Lower lobe of right lung (tissue), 2 donors: ENCODE measurements at places on chromosomes 5 and 9. TPM values are rescaled to one million over a fixed set of nuclear protein-coding genes. Genes with fewer than 3 reads are reported as not detected.

- DNase-seq = no peak
These were observed 1867.3 kb downstream of the EFNA5 start for GRCh38 chr5:105803431-105803830.

- DNase-seq = no peak
These were observed 72.4 kb upstream of the MEF2C start for GRCh38 chr5:88955403-88955802.

DNA sequence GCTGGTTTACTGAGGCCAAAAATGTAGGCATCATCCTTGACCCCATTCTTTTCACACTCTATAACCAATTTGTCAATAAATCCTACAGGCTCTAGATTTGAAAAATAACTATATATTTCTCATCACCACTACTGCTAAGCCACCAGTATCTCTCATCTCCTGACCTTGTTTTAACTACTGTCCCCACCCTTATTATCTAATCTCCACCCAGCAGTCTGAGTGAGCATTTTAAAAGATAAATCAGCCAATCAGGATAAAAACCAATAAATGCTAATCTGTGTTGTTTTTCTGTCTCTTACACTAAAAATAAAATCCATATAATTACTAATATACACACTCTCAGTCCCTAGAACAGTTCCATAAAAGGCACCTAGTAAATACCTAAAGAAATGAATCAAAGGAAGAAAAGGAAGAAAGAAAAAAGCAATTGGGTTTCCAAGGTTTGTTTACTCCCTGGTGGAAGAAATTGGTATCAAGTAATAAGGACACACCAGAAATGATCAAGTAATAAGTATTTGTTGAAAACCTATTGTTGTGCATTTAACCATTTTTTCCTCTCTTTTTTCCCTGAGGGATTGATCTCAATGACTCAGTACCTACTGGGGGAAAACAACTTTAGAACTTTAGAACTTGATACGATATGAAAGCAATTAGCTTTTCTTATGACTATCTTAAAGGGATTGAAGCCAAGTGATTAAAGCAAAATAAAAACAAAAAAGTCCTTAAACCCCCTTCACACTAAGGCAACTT is 19.3 kb downstream of the MRPS27 start:
- DNase-seq = no peak

- DNase-seq = no peak
These were observed 143.0 kb downstream of the XRCC4 start for GRCh38 chr5:83220331-83220730.

DNA sequence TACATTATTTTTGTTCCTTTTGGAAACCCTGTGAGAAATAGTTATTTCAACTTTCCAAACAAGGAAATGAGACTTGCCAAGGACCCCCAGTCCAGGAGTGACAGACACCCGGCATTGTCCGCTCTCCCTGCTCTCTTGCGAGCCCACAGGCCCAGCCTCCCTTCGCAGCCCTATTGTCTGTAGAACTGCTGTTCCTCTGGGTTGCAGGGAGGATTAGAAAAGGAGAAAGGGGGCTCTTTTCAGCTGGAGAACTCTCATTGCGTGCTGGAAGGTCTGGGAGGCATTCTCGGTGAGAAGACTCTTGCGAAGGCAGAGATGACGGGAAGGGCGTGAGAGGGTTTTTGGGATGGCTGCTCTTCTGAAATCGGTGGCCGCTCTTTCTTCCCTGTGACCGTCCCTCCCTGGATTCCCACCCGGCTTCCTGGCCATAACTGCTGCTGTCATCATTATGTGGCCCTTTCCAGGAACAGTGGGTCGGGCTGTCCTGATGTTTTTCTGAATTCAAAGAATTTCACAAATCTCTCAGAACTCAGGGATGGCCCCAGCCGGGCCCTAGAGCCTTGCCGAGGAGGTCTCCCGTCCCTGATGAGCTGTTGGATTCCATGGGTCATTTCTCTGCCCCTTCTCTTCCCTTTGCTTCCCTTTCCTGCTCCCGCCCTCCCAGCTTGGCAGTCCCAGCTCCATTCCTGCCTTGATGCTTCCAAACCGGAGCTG is 29.8 kb downstream of the STC2 start:
- no peak for DNase-seq

DNA sequence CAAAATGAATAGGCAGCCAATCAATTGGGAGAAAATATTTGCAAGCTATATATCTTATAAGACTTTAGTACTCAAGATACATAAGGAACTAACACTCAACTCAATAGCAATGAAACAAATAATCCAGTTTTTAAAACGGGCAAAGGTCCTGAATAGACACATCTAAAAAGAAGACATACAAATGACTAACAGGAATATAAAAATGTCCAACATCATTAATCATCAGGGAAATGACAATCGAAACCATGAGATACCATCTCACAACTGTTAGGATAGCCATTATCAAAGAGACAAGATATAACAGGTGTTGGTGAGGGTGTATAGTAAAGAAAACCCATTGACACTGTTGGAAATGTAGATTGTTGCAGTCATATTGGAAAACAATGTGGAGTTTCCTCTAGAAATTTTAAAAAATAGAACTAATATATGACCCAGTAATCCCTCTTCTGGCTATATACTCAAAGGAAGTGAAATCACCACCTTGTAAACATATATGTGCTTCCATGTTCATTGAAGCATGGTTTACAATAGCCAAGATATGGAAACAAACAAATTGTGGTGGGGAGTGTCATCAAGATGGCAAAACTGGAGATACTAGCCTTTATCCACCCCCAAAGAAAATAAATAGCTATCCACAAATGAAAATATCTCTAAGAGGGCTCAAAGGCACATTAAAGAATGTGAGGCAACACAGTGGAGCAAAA is 13.9 kb upstream of the BTNL3 start:
- DNase-seq = no peak

- no peak for DNase-seq
These were observed 105.0 kb upstream of the FAM120A start for GRCh38 chr9:93346231-93347112.

GFI1B gene
- 1.1 TPM for total RNA-seq

DNA sequence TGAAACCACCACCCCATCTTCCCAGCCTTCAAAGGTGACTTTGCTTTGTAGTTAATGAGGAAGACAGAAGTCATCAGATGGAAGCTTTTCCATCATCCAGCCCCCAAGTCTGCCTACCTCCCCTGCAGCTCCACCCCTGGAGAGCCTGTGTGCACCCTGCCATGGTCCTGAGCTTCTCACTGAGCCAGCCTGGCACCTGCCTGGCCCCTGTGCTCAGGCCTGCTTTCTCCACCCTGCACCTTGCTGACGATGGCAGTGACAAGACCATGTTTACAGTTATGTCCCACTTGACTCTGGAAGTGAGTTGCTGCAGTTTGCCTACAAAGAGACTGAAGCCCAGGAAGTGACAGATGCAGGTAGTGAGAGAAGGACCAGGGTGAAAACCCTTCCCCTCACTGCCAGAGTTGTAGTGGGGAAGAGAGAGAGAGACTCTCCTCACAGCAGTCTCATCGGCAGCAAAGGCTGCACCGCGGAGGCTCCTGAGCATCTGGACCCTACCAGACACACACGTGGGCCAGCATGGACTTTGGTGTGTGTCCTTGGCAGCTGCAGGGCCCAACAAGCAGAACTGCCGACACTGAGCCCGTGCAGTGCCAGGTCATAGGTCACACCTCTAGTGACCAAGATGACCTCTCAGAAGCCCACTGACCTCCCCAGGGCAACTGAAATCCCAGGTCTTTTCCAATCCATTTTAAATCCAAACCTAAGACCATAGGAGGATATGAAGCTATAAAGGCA is 107.1 kb downstream of the CACNA1B start:
- no peak for DNase-seq

MAP1B gene
- total RNA-seq = 20.6 TPM

DNA sequence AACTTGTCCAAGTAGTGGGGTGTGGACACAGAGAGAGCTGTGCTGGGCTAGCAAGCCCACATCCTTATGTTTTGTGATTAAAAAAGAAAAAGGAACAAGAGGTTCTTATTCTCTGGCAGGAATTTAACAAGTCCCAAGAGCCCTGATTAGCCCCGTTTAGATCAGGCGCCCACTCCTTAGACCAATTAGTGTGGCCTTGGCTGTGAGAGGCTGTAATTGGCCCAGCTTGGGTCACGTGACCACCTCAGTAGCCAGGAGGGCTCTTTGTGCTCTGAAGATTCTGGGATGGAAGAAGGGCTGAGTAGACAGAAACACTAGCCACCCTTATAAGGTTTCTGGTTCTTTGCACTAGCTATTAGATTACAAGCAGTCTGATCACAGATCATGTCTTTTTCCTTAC is 31.1 kb downstream of the GCNT4 start:
- DNase-seq = no peak

DNA sequence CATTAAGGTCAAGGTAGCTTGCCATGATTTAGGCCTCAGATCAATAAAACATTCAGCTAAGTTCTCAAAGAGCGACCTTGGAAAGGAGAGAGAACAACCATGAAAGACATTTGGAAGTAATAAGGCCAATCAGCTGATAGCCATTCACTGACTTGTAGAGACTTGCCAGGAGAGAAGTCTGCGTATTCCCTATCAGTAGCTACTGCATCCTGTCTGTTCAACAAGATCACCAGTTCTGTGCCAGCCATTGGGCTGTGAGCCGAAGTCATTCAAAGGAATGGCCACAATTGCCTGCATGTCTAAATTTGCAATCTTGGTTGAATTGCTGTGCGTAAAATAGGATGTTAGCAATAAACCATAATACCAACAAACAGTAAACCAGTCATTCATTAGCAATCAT is 219.8 kb downstream of the FBXL7 start:
- DNase-seq = no peak

- no peak for DNase-seq
These were observed 711 bp downstream of the PGGT1B start for GRCh38 chr5:115262011-115262320.

GRCh38 chr5:39238366-39239105 is 19.2 kb upstream of the FYB1 start:
- no peak for DNase-seq

GRCh38 chr9:125103770-125104460 is 39.4 kb downstream of the SCAI start:
- no peak for DNase-seq

DNA sequence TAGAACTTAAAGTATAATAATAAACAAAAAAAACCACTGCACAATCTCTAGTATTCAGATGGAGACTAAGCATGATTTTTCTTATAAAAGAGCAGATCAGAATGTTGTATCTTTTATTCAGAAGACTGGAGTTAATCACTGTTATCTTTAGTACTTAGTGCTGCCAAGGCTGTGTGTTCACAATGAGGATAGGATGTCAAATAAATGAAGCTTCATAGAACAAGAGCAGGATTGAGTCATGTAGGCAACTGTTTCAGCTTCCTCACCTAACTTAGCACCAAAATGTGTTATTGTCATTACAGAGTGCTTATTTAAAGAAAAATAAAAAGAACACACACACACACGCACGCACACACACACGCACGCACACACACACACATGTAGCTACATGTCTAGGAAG is 58.1 kb upstream of the CDKN2B start:
- DNase-seq = no peak

DNA sequence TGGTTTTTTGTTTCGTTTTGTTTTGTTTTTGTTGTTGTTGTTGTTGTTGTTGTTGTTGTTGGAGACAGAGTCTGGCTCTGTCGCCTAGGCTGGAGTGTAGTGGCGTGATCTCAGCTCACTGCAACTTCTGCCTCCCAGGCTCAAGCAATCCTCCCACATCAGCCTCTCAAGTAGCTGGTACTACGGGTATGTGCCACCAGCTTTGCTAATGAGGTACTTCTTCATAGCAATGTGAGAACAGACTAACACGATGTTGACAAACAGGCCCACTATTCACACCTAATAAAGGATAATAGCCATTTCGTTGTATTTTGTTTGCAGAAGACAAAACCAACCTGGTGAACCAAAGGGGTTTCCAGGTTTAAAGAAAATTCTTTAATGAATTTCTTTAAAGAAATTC is 130.9 kb downstream of the DIRAS2 start:
- DNase-seq = no peak

DNA sequence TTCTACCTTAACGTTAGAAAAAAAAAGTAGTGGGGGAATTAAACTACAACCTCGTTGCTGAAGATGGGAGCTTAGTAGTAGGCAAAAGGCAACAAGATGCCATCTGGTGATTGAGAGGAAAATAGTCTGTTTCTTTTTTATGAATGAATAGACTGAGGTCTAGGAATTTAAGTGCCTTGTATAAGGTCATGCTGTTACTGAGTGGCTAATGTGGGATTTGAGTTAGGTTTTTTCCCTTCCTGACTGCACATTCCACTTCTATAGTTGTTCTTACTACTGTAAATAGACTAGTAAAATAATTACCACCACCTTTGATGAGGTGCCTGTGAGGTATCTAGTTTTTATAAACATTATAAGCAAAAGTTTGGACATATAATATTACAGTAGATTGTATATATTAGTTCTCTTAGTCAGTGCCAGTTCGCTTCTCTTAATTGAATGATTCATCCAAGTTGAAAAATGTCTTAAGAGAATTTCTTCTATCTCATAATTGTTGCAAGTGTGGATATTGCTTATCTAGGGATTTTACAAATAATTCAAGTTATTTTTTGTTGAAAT is 19.1 kb downstream of the FSD1L start:
- no peak for DNase-seq

GPR151 gene
- not detected for total RNA-seq

- DNase-seq = no peak
These were observed 6.1 kb downstream of the IL12B start for GRCh38 chr5:159324102-159324755.

GRCh38 chr9:38432922-38433510 is 8.8 kb upstream of the IGFBPL1 start:
- no peak for DNase-seq
